ENCODE measurements at places on chromosomes 7 and 10.

GRCh38 chr10:86649471-86650150 lies 4.7 kb upstream of the OPN4 start:
- no peak for DNase-seq

DNA sequence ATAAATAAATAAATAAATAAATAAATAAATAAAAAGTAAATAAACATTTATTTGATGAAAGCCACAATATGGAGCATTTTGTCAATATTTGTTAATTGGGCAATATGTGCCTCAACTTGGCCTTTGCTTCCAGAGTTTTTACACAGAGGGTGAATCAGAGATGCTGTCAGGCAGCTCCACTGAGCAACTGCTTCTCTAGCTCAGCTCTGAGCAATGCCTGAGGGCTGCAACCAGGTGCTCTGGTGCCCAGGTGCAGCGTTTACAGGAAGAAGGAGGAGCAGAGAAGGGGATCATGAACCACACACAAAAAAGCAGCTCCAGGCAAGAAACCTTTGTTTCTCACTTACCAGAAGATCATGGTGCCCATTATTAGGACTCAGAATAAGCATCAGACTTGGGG lies 876.2 kb upstream of the AUTS2 start:
- DNase-seq, result no peak

DNA sequence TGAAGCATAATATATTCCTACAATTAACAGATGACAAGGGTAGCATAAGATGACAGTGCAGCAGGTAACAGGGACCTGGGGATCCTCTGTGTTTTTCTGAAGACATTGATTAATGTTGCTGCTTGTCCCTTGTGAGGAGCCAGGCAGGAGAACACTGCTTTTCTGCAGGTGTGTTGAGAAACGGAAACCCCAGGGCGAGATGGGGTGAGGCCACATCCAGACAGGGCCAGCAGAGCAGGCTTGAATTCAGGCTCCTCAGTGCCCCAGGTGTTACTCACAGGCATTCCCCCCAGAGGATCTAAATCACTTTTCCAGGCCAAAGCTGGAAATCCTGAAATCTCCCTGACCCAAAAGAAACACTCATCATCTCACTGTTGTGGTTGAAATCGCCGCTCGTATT lies 105.3 kb downstream of the CCDC3 start:
- no peak for DNase-seq

GRCh38 chr7:2209146-2209960 lies 23.4 kb downstream of the MAD1L1 start:
- peak; percentile 35 for DNase-seq

- DNase-seq, result no peak
Measured at GRCh38 chr10:97748116-97748515, 11.2 kb downstream of the ZFYVE27 start.

DNA sequence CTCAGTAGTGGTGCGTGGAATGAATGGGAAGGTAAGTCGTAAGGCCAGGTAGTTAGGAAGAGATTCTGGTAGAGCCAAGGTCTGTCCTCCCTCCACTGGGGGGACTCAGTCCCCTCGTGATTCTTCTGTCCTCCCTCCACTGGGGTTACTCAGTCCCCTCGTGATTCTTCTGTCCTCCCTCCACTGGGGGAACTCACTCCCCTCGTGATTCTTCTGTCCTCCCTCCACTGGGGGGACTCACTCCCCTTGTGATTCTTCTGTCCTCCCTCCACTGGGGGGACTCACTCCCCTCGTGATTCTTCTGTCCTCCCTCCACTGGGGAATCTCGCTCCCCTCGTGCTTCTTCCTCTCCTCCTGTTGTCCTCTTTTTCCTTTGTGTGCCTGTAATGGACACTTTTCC lies 125.1 kb downstream of the CELF2 start:
- DNase-seq, result no peak

- DNase-seq, result no peak
Measured at GRCh38 chr10:13327534-13327933, 20.6 kb downstream of the SEPHS1 start.

- DNase-seq, result no peak
Measured at GRCh38 chr10:16583382-16583781, 61.7 kb upstream of the C1QL3 start.

- DNase-seq, result no peak
Measured at GRCh38 chr7:40475681-40475982, 340.8 kb downstream of the SUGCT start.

DNA sequence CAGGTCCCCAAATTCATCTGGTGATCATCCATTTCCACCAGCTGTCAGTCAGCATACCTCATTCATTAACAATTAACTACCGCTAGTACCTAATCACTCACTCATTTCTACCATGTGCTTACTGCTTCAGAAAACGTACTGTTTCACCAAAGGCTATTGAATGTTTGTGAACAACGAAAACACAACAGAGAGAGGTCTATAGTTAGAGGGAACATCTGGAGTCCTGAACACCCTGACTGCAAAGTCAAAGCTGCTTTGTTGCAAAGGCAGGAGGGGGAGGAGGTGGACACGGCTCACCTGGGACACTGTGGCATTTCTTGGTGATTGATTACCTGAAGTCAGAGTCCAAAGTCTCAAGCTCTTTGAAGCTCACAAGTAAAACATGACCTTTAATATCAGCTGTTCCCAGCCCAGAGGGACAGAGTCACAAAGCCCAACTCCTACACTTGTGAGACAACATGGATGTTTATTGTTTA lies 342.3 kb upstream of the ADARB2 start:
- no peak for DNase-seq

- no peak for DNase-seq
Measured at GRCh38 chr10:53361281-53361680, 588.7 kb upstream of the MBL2 start.

DNA sequence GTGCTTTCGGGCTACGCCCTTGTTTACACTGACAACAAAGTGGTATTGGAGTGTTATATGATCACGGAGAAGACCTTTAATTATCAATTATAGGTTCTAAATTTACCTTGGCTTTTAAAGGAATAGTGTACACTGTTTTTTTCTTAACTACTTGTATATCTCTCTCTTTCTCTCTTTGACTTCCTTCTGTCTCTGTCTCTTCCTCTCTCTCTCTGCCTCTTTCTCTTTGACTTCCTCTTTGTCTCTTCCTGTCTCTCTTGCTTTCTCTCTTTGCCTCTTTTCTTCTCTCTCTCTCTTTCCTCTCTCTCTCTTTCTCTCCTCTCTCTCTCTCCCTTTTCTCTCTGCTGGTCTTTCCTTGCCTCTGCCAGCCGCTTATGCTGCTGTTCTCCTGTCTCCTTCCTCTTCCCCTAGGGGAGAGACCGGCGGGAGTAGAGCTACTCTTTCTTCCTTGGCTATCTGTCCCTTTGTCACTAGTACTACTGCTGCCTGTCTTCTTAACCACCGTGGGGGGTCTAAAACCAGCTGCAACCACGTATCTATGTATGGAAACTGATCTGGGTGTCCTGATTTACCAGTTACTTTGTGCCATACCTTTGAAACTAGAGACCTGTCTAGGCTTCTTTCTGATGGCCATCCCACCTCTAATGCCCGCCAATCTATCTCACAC lies 36.9 kb upstream of the GSDME start:
- no peak for DNase-seq

DNA sequence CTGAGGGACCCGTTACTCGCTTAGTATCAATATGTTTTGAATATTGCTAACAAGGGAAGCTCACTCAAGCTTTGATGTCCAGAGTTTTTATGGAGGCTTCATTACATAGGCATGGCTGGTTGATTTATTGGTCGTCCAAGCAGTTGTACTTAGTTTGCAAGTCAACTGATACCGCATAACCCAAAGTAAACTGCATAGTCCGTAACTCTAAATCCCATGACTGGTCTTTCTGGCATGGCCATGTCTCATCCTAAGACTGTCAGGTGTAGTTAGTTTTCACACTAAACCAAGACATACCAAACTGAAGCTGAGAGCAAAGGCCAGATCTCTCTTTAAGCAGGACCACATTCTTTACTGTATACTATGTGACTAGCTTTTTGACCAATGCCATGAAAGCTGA lies 397.9 kb downstream of the TFEC start:
- no peak for DNase-seq

GRCh38 chr10:123994417-123995081 lies 98.8 kb downstream of the CHST15 start:
- DNase-seq, result peak; percentile 81

- DNase-seq, result no peak
Measured at GRCh38 chr7:133794479-133794878, 332.7 kb upstream of the LRGUK start.

DNA sequence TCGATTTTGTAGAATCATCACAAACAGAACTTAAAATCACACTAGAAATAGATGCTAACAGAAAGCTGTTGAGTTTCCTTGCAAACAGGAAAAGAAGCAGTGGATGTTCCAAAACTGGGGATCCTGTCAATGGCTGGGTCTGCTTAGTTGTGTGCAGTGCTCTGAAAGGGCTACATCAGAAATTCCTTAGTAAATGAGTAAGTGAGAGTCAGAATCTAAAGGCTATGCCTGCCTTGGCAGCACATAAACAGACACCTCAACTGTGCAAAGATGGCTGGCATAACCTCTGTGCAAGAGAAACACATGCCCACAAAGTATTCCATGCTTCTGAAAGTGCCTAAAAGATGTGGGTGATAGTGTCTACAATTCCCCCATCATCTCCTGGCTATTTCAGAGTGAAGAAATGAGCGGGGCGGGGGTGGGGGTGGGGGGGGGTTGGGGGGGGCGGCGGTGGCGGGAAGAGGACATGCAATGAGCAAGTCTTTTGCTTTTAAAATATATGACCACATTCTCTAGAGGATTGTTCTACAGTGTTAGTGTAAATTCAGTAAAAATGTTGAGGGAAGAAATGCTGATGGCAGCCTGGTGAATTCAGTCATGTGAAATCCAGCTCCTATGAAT lies 138.1 kb upstream of the LAMB4 start:
- DNase-seq, result no peak

GRCh38 chr7:27250557-27251070 lies 8.0 kb downstream of the EVX1 start:
- no peak for DNase-seq

GRCh38 chr10:71309919-71310318 lies 9.1 kb upstream of the SLC29A3 start:
- no peak for DNase-seq

Data from activated CD4-positive, alpha-beta T cell treated with anti-CD3 and anti-CD28 coated beads for 4 hours (primary cell).